COR-L47 (cell line): ENCODE measurements at places on chromosomes 7 and 10.

DNA sequence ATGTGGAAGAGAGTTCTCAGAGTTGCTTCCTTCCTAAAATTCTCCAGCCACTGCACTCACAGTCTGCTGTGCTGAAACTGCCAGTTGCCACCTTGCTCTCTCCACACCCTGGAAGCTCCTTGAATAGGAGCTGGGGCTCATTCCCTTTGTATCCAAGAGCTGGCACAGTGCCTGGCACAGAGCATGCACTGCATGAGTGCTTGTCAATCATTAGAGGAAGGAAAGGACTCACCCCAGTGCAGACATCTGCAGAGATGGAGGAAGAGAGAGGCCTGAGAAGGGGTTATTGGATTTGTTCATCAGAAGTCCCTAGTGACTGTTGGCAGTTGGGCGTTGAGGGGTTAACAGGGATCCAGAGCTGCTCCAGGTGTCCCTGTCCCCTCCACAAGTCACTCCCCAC is 41.7 kb upstream of the DUSP5 start:
- no peak for DNase-seq

GRCh38 chr10:79142064-79142491 is 73.3 kb downstream of the ZMIZ1 start:
- no peak for DNase-seq

GRCh38 chr7:36775061-36775620 is 50.8 kb upstream of the AOAH start:
- no peak for DNase-seq

DNA sequence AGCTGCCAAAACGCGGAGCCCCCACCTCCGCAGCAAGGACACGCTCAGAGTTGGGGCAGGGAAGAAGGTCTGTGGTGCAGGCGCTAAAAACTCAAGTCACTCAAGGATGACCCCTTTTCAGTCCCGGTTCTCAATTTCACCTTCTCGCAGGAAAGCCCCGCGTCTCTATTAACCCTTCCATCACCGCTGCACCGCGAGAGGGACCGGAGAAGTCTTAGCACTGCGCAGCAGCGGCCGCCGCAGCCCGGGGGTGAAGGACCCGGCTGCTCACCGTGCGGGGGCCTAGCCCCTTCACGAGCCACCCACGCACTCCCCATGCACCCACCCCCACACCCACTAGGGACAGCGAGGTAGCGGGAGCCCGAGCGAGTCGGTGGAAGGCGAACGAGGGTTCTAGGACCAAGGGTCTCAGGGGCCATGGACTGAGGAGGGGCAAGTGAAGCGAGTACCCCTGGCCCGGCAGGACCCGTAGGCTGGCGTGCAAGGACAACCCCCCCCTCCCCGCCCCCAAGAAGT is 162.9 kb downstream of the SH3PXD2A start:
- DNase-seq = no peak

DNA sequence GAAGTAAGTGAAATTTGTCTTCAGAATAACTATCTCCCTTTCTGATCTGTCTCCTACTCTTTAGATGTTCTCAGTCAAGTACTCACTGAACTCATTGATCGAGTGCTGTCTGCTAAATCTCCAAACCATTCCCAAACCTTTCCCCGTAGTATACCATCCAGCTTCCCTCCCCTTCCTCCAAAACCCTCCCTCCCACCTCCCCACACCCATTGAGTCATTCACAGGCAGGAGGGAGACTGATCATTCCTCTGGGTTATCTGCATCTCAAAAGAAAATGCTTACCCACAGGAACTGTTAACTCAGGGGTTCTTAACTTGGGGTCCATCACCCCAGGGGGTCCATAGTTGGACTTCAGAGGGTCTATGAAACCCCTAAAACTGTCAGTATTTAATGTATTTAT is 37.4 kb downstream of the GOT1 start:
- DNase-seq = no peak

DNA sequence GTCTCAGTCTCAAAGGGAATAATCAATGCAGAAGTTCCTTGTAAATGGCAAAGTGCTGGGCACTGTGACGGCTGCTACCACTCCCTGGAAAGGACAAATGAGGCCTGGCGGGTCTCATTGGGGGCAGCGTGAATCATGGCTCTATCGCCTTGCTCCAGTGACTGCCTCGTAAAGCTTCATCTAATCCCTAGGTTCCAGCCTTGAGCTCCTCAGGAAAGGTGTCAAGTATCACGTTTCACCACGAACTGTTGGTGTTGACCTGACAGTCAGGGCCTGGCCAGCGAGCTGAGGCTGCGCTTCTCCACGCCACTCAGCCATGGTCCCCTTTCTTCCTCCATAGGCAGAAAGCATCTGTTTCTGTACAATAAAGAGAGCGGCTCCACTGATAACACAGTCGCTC is 126.7 kb upstream of the ZNF32 start:
- DNase-seq = no peak

DNA sequence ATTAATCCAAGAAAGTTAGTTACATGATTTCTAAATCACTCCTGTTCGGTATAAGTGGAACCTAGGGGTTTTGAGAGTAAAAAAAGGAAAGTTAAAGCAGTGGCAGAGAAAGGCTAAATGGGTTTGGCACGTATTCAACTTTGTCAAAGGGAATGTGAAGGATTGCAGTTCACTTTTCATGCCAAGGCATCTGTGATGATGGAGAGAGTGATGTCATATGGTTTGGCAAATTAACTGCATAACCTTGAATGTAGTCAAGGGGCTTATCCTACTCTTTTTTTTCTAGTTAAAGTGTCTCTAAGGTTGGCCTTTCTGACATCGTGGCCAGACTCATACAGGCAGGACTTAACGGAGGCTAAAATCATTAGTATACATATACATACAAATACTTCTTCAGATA is 277.8 kb downstream of the EXOC4 start:
- DNase-seq = no peak

DNA sequence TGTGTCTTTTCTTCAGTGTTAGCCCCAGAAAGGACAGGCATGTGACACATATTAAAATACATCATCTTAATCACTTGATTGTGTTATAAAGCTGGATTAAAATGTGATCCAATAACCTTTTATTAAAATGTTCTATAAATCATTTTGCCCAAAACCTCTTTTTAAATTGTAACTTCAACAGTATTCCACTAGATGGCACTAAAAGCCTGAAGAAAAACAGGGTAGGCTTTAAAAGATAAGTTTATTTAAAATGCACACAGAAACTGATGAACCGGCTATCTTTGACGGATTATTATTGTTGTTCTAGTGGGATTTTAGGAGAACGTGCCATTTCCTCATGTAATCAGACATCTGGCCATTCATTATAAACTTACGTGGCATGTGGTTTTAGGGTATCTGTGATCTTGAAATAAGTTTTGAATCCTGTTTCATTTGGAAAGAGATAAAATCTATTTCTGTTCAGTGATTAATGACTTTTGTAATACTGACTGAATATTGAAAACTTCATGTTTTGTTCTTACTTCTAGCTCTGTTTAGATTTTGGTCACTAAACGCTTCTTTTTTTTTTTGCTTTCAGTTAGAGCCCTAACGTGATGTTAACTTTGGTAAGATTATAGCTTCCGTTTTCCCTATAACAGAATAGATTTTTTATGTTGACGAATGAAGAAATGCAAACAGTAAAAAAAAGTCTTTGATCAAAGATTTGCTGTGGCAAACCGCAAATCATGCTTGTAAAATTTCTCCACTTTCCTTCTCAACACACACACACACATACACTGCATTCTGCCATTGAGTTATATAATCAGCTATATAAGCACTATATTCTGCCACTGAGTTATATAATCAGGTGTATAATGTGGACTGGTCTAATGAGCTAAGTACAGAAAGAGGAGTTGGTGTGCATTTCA is 13.6 kb downstream of the VPS50 start:
- no peak for DNase-seq

GRCh38 chr10:72658696-72659400 is 33.0 kb upstream of the MICU1 start:
- no peak for DNase-seq
